ENCODE measurements at places on chromosomes 7 and 10.

DNA sequence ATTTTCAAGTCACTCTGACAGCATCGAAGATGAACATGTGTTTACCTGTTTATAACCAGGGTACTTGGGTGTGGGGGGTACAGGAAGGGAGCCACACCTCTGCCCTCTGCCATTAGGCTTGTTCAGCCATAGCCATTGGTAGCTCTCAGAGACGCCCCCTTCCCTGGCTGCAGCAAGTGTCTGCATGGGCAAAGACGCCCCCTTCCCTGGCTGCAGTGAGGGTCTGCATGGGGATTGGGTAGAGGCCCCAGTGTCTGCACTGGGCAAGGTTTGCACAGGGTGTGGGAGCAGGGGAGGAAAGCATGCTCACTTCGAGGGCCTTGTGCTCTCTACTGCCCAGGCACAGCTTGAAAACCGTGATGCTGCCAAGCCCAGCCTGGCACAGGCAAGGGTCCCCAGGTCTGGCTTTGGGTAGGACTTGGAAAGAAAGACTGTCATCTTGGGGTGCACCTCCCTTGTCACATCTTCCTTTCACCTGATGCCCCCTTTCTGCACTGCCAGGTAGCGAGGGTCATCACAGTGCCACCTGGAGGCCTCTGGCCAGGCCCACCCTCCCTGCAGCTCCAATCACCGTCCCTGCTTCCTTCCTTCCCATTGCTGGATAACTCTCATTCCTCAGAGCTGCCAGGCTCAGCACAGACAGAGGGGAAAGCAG, 3.7 kb downstream of the TMEM225B start:
- no peak for DNase-seq

DNA sequence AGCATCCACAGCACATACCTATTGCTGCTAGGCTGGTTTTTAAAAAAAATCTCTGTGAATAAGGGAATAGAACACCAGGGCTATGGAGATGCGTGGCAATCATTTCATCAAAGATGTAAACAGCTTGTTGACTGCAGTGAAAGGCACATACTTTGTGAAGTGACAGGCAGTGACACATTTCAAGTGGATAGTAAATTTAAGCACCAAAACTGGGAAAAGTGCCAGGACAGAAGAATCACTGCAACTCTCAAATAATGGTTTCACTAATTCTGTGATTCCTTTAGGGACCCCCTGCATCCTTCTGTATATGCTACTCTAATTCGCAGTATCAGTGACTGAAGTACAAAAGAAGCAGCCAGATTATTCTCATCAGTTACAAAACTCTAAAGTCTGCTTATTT, 145.2 kb upstream of the KLF14 start:
- no peak for DNase-seq

GRCh38 chr10:103640436-103641181, 147.1 kb downstream of the NEURL1 start:
- no peak for DNase-seq

GRCh38 chr10:28558923-28559508, 26.1 kb downstream of the WAC start:
- no peak for DNase-seq
